ENCODE measurements at places on chromosomes 5 and 9.

DNA sequence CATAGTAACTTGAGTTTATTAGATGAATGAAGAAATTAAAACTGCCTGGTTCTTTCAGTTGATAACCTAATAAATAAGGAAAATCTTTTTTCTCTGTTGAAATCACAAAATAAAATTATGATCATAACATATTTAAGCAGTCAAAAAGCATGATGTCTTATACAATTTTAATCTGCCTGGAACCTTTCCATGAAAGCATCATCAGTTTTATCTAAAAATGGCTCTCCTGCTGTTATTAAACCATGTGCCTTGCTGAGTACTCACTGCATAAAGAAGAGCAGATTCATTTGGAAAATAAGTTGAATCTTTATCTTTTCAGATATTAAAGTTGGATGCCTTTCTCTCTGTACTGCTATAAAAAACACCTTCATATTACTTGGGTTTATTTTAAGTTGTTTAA, 148.8 kb downstream of the SLC24A2 start:
- H3K27me3 ChIP-seq, result no peaks in the 10 kb centered on the region
- DNase-seq, result no peak
- H3K4me3 ChIP-seq, result no peak overlapping the region
- no peaks in the 10 kb centered on the region for H3K4me1 ChIP-seq
- no peak overlapping the region for H3K27ac ChIP-seq
- no peaks in the 10 kb centered on the region for H3K36me3 ChIP-seq

DNA sequence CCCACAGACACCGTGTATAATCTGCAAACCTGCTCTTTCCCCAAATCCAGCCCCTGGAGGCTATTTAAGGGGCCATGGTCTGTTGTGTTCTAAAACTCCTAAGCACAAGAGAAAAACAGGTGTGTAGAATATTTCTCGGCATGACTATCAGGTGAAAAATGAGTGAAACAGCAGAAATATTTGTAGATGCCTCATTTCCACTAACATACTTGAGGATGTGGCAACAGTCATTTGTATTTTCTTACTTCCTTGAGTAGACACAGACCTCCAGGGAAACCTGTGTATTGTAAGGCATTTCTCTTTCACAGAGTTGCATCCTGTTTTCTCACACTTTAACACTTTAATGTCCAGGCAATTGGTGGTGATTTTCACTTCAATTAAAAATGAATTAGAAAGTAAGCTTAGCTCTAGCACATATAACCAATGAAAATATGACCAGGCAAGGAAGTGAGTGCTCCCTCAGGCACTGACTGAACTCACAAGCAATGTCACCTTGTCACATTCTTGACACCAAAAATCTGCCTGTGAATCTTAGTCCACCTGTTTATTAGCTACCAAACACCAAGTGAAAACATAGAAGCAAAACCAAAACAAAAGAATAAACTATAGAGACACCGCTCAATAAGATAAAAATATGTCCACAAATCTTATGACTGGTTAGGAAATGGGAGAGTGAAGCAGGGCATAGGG, 64.4 kb downstream of the DIRAS2 start:
- no peaks in the 10 kb centered on the region for H3K4me1 ChIP-seq
- no peak for DNase-seq
- no peaks in the 10 kb centered on the region for H3K36me3 ChIP-seq
- no peak overlapping the region for H3K4me3 ChIP-seq

DNA sequence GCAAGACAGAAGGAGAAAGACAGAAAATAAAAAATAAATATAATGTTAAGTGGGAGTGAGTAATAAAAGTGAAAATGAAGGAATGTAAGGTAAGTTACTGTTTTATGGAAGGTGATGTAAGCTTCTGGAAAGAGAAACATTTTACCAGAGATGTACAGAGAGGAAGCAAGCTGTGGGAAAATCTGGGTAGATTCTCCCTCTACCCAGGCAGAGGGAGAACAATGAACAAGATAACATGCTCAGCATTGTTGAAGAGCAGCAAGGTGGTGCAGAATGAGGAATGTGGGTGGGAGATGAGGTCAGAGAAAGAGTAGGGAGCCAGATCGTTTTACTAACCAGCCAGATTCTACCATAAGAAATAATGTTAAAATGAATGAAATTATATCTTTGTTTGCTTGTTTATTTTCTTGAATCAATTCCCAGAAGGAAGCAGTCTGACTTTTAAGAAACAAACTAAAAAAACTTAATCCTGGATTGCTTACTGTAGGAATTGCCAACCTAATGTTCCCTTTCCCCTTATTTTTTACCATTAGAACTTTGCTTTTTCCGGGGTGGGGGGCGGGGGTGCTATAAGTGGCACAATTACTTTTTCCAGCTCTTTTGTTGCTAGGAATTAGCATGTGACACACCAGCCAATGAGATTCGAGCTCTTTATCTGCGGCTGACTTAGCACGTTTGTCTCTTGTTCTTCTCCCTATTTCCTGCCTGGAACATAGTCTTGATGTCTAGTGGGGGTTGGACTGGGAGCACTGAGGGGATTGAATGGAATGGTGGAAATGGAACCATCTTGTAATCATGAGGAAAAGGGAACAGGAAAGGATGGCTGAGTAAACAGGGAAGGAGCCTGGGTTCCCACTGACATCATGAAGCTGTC, 356.7 kb downstream of the TMEM167A start:
- no peak overlapping the region for H3K4me3 ChIP-seq
- no peak for DNase-seq
- H3K27ac ChIP-seq, result no peak overlapping the region
- no peaks in the 10 kb centered on the region for H3K4me1 ChIP-seq

DNA sequence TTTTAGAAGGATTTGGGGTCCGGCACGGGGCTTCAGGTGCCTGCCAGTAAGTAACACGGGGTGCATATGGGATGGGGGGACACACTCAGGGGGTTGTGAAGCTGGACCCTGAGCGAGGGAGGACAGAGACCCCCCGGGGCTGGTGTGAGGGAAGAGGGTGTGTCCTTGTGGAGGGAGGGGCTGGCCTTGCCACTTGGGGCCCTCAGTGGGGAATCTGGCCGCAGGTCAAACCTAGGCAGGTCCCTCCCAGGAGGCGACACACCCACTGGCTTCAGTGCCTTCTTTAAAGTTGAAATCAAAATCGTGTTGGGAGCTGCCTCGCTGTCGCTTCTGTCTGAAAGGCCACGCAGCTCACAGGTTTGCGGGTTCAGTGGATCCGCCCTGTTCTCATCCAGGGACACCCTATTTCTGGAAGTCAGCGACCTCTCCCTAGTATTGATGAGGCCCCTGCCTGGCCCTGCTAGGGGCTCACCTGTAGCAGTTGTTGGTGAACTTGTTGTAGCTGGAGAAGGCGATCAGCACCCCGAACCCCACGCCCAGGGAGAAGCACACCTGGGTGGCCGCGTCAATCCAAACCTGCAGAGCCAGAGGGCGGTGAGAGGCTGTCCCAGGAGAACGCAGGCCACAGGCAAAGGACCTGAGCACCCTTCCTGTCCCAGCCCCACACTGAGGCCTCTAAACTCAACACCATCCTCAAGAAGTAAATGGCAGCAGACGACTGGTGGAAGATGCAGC, 29.4 kb downstream of the SLC6A3 start:
- no peaks in the 10 kb centered on the region for H3K4me1 ChIP-seq
- no peaks in the 10 kb centered on the region for H3K27me3 ChIP-seq
- H3K36me3 ChIP-seq, result no peaks in the 10 kb centered on the region

DNA sequence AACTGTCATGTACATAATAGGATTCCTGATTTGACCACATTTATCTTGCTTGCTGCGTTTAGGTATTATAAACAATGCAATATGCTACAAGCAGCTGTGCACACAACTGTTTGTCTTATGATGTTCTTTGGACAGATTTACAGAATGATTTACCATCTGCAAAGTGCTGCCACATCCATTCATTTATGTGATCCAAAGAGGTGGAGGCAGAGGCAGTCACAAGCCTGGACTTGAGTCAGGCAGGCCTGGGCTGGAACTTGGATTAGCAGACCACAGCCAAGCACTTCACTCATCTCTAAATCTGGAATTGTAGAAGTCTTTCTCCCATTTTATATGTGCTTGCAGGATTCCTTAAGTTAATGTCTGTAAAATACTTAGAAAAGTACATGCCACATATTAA, 149.0 kb downstream of the INSYN2B start:
- DNase-seq, result no peak
- no peaks in the 10 kb centered on the region for H3K27me3 ChIP-seq
- H3K36me3 ChIP-seq, result no peaks in the 10 kb centered on the region

GRCh38 chr5:66661149-66661548, 65.0 kb downstream of the MAST4 start:
- no peak overlapping the region for H3K4me3 ChIP-seq
- H3K27ac ChIP-seq, result no peak overlapping the region

- H3K36me3 ChIP-seq, result no peaks in the 10 kb centered on the region
- H3K27ac ChIP-seq, result no peak overlapping the region
- H3K4me3 ChIP-seq, result no peak overlapping the region
- H3K4me1 ChIP-seq, result no peaks in the 10 kb centered on the region
These were observed 107.2 kb downstream of the C5orf15 start for GRCh38 chr5:133861161-133861737.

DNA sequence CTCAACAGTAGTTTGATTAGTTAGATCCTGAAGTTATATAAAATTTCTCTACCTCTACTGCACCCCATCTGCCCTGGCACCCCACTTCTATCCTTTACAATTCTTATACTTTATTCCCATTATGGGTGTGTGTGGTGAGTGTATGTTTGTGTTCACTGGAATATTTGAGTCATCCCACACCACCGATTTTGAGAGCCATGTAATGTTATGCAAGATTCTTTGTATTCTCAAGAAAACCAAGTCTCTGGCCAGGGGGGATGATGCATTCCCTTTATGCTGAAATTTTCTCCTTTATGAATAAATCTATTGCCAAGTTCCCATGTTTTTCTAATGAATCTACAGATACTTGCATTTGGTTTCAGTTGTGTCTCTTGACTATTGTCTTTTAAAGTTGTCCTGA, 266.8 kb downstream of the ARHGEF28 start:
- no peak for DNase-seq
- H3K27me3 ChIP-seq, result no peaks in the 10 kb centered on the region
- H3K4me1 ChIP-seq, result no peaks in the 10 kb centered on the region
- H3K27ac ChIP-seq, result no peak overlapping the region

- no peak overlapping the region for H3K27ac ChIP-seq
- H3K4me1 ChIP-seq, result peaks cover 5% of the 10 kb centered on the region
- H3K36me3 ChIP-seq, result no peaks in the 10 kb centered on the region
- DNase-seq, result no peak
- H3K4me3 ChIP-seq, result no peak overlapping the region
- no peaks in the 10 kb centered on the region for H3K27me3 ChIP-seq
These were observed 10.4 kb upstream of the SPINK4 start for GRCh38 chr9:33229359-33230114.

DNA sequence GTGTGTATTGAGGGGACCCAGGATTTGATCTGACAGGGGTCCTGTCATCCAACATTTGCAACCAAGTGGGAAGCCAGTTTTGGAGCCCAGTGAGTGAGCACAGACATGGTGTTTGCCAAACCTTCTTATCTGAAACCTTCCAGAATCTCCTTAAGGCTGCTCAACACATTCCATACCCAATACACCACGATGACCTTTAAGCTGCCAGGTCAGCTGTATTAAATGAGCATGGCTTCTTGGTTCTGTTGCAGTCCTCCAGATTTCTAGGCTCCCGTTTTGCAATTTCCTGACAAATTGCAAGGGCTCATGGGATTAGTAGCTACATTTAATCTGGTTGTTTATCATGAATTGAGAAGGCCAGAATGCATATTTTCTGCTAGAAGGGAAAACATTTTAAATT, 124.2 kb upstream of the ATP10B start:
- no peaks in the 10 kb centered on the region for H3K27me3 ChIP-seq
- H3K4me3 ChIP-seq, result no peak overlapping the region
- H3K36me3 ChIP-seq, result no peaks in the 10 kb centered on the region
- no peaks in the 10 kb centered on the region for H3K4me1 ChIP-seq
- no peak overlapping the region for H3K27ac ChIP-seq

Measured in adrenal gland (tissue), 19 donors.